ENCODE measurements at places on chromosomes 7 and 10. TPM values are rescaled to one million over a fixed set of nuclear protein-coding genes. Genes with fewer than 3 reads are reported as not detected.

PNLIPRP3 gene
- not detected for total RNA-seq

LDB3 gene
- 4.0 TPM for total RNA-seq

OPN1SW gene
- total RNA-seq, result not detected

DNA sequence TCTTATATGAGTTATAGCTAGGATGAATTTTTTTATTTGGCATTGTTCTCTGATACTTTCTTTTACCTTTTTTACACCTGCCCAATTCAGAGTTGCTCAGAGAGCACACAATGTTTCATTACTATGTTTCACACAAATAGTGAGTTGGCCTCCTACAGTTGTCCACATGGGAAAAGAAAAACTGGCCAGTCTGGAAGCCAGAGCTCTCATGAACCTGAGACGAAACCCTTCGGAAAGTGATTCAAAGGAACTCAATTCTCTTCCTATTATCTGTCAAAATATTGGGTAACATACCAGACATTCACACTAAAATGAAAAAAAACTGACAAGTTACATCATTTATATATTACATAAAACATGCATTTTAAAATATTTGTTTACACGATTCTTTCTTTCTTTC is 15.3 kb downstream of the SCRN1 start:
- DNase-seq, result no peak

UNC5B gene
- total RNA-seq, result 57.9 TPM

DNA sequence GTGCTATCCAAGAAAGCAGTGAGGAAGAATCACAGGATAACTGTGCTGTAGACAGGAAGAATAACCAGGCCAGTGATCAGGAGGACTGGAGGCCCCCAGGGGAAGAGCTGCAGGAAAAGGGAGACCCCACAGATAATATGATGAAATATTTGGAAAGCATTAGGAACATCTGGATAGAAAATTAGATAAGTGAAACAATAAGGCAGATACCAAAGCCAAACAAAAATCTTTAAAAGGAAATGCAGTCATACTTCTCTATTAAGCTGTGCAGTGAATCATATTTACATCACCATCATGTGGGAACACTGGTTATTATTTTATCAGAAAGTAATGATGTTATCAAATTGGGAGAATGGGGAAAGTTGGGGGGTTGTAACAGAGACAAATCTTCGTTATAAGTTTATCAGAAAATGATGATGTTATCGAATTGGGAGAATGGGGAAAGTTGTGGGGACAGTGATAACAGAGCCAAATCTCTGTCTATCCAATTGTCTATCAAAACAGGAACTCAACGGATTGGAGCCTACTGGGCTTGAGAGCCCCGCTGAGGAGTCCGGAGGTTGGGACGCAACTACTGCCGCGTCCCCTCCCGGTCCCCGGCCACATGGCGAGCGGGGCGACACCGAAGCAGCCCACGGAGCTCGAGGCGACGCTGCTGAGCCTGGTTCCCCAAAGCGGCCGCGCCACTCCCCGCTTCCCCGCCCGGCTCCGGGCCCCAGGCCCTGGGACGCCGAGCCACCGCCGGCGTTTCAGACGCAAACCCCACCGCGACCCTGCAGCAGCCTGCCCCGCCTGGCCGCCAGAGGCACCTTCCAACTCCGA is 14.0 kb upstream of the RALA start:
- no peak for DNase-seq

DNA sequence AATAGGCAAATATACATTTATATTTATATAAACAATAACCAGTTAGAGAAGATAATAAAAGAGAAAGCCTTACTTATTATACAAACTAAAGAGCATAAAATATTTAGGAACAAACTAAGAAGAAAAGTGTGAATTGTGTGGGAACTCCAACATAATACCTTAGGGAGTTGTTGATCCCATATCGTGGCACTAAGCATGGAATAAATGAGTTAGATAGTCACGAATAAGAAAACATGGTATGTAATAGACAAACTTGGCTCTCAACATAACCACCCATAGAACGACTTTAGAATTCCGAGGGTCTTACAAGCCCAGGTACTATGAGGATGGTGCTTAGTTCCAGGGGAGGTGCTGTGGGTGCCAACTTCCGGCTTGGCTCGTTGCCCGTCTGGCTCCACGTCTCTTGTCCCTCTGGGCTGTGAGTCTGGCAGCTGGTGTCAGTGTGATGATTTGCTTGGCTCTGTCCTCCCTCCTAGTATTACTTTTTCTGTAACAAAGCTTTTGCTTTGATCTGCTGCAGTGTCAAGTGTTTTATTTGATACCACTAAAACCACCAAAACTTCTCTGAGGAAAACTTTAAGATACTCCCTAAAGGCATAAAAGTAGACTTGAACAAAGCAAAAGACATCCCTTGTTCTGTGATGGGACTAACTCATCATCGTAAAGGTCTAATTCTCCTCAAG is 9.5 kb upstream of the RBM20 start:
- DNase-seq, result no peak
